ENCODE measurements at places on chromosomes 5 and 9. TPM values are rescaled to one million over a fixed set of nuclear protein-coding genes. Genes with fewer than 3 reads are reported as not detected.

GRCh38 chr5:179834120-179834519 lies 13.4 kb downstream of the SQSTM1 start:
- DNase-seq = no peak

DNA sequence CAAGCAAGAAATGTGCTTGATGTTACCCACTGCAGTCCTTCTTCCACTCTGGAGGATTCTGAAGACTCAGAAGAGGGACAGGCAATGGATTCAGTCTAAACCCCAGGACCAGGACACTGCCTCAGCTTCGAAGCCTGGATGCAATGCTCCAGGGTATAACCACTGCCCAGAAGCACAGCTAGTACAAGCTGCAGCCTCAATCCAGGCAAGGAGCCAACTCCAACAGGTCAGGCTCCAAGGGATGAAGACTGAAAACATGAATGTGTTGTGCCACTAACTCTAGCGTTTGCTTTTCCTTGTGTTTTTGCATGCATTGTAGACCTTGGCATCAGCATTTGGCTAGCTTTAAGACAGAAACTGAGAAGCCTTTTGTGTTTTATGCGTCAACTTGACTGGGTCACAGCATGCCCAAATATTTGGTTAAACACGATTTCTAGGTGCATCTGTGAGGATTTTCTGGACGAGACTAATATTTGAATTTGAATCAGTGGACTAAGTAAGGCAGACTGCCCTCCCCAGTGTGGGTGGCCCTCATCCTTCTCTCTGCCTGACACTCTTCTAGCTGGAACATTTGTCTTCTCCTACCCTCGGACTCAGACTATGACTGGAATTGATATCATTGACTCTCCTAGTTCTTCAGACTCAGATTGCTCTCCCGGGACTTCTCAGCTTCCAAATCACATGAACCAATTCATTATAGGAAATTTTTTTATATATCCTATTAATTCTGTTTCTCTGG lies 20.5 kb upstream of the GPX3 start:
- no peak for DNase-seq

GRCh38 chr5:178769617-178770260 lies 39.3 kb upstream of the ZNF354A start:
- DNase-seq = no peak

GRCh38 chr5:55345327-55345726 lies 37.5 kb downstream of the MTREX start:
- DNase-seq = no peak

DNA sequence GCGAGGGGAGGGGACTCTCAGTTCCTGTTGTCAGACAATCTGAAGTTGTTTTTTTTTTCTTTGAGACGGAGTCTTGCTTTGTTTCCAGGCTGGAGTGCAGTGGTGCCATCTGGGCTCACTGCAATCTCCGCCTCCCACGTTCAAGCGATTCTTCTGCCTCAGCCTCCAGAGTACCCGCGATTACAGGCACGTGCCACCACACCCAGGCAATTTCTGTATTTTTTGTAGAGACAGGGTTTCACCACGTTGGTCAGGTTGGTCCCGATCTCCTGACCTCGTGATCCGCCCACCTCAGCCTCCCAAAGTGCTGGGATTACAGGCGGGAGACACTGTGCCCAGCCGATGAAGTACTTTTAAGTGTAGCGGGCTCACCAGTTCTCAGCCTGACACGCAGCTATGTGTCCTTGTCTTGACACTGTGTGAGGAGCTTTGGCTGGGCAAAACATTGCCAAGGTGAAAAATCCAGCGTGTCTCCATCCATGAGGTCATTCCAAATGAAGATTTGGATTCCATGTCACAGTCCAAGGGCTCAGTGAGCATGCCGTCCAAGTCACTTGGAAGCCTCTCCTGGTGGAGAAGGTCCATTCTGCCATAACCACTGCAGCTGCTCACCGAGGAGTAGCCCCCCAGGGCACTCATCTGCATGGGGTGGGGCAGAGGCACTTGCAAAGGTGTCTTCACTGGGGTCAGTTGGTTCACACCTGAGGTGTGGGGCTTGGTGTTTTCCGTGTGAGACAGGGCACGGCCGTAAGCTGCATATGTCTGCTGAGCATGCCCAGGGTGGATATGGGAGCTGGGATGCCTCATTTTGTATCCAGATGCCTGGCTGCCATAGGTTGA lies 32.0 kb downstream of the OR2V1 start:
- DNase-seq = no peak

DNA sequence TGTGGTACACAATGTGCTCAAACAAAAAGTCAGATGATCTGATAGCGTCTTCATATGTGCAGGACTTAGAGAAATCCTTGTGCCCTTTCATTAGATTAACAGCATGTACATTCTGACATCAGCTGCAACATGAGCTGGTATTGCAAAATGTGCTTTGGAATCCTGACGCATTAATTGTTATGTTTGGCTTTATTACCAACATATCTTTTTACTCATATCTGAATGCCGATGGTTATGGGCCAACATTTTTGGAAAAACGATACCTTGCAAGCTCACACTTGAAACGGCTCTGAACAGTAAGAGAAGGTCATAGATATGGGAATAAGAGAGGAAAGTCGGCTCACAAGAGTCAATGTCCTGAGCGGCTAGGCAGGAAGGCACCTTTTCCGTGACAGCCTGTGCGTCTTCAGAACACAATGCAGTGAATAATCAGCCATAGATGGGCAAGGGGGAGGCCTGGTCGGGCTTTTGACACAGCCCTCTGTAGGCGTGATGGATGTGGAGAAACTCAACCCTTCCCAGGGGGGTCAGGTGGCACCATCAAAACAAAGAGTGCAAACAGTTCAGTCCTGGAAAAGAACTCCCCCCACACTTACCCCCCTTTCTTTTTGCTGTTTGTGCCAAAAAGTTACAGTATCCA lies 36.4 kb upstream of the GAS1 start:
- no peak for DNase-seq

DNA sequence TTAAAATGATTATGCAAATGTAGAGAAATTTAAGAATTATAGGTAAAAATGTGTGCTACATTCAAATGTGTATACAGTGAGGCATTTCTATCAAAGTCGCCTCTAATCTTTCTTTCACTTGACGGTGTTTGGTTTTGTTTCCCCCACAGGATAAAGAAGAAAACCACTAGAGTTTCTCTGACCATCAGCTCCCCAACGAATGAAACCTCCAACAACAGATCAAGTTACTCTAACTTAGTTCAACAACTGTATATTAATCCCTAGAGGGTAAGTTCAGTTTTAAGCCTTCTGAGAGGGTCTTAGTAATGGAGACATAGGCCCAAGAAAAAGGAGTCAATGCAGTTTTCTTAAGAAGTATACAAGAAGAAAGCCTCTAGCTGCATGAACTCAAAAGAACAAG lies 11.5 kb upstream of the MYOT start:
- DNase-seq = no peak

GRCh38 chr5:132019337-132019736 lies 7.9 kb upstream of the ACSL6 start:
- DNase-seq = no peak

- no peak for DNase-seq
Measured at GRCh38 chr9:35482071-35482470, 7.8 kb upstream of the RUSC2 start.

- DNase-seq = no peak
Measured at GRCh38 chr5:73125289-73125688, 4.9 kb downstream of the TMEM171 start.

- no peak for DNase-seq
Measured at GRCh38 chr5:69525490-69525889, 32.9 kb downstream of the OCLN start.

DNA sequence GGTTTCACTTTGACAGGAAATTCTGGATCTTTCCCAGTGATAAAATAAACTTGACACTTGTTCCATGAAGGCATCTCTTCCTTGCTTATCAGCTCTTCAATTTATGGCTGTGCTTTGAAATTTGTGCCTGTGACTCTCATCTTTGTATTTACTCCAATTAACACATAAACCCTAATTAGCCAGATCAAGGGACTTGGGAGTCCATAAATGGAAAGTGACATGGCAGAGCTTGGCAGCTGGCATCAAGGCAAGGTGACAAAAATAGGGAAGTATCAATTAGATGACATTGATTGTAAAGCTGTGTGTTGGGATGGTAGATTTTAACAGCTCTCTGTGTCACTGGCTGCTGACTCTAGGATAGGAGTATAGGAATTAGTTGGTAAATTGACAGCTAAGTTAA lies 133.9 kb downstream of the PBX3 start:
- DNase-seq = no peak

- no peak for DNase-seq
Measured at GRCh38 chr5:156570615-156571014, 243.7 kb downstream of the SGCD start.

The PCDHGA2 gene
- 6.6 TPM for total RNA-seq

The PCDHB8 gene
- 0.60 TPM for total RNA-seq

The SLC36A2 gene
- not detected for total RNA-seq

The ITK gene
- total RNA-seq = 2.0 TPM

The AK8 gene
- total RNA-seq = 1.3 TPM

The UBE2QL1 gene
- 0.72 TPM for total RNA-seq

The ZDHHC21 gene
- total RNA-seq = 7.7 TPM

The HMGCR gene
- 56.6 TPM for total RNA-seq

The C8G gene
- total RNA-seq = not detected

All from omental fat pad (tissue), 4 donors.